Activated CD4-positive, alpha-beta T cell treated with anti-CD3 and anti-CD28 coated beads for 4 hours (primary cell): ENCODE measurements at places on chromosomes 3 and 15.

- no peak for DNase-seq
Measured at GRCh38 chr3:115325539-115325938, 178.5 kb upstream of the ZBTB20 start.

DNA sequence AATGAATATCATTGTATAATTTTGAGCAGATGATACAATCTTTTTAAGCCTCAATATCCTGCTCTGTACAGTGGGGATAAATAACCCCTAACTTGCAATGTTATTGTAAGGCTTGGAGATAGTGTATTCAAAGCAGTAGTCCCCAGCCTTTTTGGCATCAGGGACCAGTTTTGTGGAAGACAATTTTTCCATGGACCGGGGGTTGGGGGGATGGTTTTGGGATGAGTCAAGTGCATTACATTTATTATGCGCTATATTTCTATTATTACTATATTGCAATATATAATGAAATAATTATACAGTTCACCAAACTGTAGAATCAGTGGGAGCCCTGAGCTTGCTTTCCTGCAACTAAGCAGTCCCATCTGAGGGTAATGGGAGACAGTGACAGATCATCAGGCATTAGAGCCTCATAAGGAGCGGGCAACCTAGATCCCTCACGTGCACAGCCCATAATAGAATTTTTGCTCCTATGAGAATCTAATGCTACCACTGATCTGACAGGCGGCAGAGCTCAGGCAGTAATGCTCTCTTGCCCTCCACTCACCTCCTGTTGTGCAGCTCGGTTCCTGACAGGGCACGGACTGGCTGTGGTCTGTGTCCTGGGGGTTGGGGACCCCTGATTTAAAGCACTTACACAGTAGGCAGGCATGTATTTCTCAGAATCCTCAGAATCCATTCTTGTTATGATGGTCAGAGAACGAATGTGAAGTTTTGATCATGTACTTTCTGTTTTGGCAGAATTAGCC lies 102.2 kb downstream of the PTPRG start:
- no peak for DNase-seq

- no peak for DNase-seq
Measured at GRCh38 chr15:100372739-100373119, 31.0 kb upstream of the ADAMTS17 start.

DNA sequence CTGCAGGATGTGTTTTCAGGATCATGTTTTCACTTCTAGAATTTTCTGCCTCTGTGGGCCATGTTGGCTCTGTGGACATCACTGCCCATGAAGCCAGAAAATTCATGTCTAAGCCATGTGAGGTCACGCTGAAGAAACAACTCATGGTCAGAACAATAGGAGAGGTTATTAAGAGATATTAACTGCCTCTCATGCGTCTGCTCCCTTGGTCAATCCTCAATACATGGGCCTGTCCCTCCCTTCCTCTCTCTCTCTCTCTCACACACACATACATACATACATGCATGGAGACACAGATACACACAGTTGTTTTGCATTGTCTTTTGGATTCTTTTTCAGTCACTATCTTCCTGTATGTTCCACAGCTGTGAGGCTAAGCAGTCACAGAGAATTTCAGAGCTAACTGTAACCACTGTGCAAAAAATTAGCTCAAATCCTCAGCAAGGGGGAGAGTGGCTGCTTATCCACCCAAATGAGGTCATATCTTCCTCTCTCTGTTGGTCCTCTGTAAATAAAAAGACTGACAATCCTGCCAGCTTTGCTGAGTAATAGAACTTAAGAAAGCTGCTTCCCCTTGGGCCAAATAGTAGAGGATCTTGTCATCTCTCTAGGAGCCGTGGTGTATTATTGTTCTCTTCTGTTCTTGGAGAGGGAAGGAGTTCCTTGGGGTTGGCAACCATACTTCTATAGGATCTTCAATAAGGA lies 45.6 kb downstream of the LRTM1 start:
- DNase-seq, result no peak

- DNase-seq, result no peak
Measured at GRCh38 chr3:48565591-48566400, 2.2 kb upstream of the UCN2 start.

GRCh38 chr3:3629911-3630310 lies 169.3 kb upstream of the LRRN1 start:
- no peak for DNase-seq

GRCh38 chr3:11605398-11605797 lies 38.3 kb downstream of the VGLL4 start:
- no peak for DNase-seq

DNA sequence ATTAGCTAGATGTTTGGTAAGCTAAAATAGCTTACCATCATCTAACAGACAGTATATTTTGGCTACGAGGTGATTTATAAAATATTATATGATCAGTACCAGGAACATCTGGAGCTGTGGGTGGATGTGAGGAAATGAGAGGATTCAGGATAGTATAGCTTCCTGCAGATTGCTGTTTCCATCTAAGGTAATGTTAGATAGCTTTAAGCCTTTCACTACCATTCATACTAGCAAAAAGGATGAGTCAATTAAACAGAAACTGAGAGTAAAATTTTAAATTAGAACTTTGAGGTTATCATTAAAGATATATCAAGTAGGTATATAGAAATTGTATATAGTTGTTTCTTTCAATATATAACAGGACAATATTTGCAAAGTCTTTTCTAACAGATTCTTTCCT lies 8.0 kb downstream of the ZBTB20 start:
- DNase-seq, result no peak
